ENCODE measurements at places on chromosomes 3 and 15. TPM values are rescaled to one million over a fixed set of nuclear protein-coding genes. Genes with fewer than 3 reads are reported as not detected.

The LTK gene
- total RNA-seq, result 0.68 TPM

DNA sequence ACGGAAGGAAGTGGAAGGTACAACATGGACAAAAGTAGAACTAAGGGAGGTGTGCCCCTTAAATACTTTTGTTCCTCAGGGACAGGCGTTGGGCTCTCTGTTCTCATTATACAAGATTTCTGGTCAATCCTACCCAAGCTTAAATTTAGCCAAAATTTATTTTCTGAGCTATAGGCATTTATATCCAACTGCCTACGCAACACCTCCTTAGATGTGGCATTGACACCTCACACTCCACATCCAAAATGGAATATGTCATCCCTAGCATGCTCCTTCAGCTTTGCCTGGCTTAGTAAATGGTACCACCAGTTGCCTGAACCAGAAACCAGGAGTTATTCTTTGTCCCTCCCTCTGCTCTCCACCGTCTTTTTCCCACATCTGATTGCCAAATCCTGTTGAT is 26.2 kb downstream of the FANCD2OS start:
- no peak for DNase-seq

- no peak for DNase-seq
Observed at GRCh38 chr15:90376789-90377188, 11.3 kb upstream of the IQGAP1 start.

DNA sequence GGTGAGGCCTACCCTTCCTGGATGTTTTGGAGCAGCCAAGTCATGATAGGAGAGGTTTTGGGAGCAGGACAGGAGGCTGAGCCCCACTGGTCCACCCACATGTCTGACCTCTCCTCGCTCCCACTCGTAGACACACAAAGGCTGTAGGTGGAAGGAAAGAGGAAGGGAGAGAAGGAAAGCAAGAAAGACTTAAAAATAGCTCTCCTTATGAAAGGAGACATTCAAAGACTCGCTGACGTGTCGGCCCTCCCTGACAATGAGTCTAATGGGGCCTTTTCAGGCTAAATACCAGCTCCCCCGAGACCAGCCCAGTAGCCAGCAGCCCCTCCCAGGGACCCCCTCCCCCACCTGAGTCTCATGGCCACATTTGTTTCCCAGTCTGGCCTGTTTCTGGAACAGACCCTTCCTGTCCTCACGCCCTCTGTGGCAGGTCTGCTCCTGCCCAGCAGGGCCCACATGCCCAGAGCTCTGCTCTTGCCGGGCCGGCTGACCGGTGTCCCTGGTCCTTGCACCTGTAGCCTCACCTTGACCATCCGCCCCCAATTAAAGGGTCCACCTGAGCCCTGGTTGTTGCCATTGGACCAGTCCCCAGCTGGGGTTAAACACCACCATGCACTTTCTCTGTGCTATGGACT is 49.3 kb downstream of the FGD5 start:
- DNase-seq, result no peak

DNA sequence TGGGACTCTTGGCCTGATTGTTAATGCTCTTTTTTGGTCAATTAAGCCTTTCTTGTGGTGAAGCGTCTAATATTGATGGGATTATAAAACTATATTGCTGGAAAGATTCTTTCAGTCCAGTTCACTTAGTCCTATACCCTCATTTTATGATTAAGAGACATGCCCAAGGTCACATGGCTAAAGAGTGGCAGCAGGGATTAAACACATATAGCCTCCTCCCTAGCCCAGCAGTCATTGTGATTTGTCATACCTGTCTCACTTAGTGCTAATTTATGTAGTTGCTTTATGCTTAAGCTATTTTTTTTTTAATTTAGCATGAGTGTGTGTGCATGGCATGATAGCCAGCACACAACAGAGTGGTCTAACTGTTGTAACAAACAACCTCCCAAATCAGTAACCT is 9.5 kb downstream of the PARP14 start:
- DNase-seq, result no peak

The AMOTL2 gene
- 80.4 TPM for total RNA-seq

GRCh38 chr15:68733666-68734065 is 87.0 kb downstream of the ANP32A start:
- no peak for DNase-seq

GRCh38 chr3:184002469-184002868 is 15.2 kb downstream of the ABCC5 start:
- DNase-seq, result no peak

DNA sequence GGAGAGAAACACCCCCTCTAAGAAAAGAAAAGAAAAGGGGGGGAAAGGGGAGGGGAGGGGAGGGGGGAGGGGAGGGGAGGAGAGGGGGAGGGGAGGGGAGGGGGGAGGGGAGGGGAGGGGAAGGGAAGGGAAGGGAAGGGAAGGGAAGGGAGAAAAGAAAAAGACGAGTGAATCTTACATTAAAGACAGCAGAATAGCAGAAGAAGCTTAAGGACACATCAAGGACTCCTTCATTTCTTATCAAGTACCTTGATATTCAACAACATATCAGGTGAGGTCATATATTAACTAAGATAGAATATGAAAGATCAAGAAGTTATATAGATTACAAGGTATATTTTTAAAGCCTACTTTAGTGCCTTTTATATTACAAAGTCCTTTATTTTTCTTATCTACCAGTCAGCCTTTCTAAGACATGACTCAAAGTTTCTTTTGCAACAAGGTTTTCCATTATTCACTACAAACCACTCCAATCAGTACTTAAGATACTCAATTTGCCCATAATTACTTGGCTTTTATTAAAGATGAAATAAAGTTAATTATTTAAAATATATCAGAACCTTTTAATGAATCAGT is 17.7 kb upstream of the AADAC start:
- DNase-seq, result no peak

DNA sequence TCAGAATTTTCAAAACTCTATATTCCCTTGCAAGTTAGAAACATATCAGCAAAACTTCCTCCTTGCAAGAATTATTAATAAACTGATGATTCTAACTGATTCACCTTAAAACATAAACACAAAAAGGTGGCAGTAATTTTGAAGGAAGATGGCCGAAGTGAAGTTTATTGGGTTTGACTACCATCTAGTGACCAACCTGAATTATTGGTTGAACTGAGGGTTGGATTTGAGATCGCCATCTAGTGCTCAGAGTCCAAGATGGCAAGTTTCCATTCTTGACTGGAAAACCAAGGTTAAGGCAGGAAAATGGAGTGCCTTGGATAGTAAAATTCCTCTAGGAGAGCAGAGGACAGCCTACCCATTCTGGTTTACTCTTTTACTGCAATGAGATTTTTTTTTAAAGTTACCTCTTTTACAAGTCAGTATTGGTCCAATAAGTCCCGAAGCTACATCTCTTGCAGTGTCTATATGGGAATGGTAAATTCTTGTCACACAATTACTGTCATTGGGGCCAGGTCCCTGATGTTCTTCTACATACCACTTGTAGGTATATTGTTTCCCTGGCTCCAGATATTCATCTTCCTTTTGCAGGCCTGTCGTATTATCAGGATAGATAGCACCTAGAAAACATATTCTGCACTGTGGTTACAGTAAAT is 51.6 kb upstream of the CP start:
- DNase-seq, result no peak
